Cerebellum (tissue), 4 donors: ENCODE measurements at places on chromosomes 2 and 18. TPM values are rescaled to one million over a fixed set of nuclear protein-coding genes. Genes with fewer than 3 reads are reported as not detected.

TEKT4 gene
- total RNA-seq = 0.27 TPM

IL1RL1 gene
- total RNA-seq = 0.27 TPM

MAIP1 gene
- 18.3 TPM for total RNA-seq

MPPE1 gene
- 21.6 TPM for total RNA-seq

SULT1C2 gene
- total RNA-seq = 0.73 TPM

DNAJC5G gene
- 1.3 TPM for total RNA-seq

OTX1 gene
- total RNA-seq = not detected

DNA sequence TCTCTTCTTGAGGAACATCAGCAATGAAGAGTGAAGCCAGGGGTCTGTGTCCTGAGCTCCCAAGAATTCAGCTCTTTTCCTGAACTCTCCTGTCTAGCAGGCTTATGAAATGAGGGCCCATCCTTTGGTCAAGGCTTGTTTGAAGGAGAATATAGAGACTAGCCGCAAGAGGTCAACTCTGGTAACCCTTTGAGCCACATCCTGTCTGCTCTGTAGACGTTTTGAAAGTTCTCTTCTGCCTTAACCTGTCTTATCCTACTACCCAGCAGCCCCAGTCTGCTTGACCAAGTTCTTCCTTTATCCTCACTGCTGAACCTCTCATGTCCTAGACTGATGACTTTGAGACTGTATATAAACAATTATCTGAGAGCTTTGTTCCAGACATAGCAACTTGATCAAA, 5.4 kb downstream of the SEMA4F start:
- no peak for DNase-seq

- no peak for DNase-seq
These were observed 1.5 kb downstream of the EFR3B start for GRCh38 chr2:25043241-25043867.

DNA sequence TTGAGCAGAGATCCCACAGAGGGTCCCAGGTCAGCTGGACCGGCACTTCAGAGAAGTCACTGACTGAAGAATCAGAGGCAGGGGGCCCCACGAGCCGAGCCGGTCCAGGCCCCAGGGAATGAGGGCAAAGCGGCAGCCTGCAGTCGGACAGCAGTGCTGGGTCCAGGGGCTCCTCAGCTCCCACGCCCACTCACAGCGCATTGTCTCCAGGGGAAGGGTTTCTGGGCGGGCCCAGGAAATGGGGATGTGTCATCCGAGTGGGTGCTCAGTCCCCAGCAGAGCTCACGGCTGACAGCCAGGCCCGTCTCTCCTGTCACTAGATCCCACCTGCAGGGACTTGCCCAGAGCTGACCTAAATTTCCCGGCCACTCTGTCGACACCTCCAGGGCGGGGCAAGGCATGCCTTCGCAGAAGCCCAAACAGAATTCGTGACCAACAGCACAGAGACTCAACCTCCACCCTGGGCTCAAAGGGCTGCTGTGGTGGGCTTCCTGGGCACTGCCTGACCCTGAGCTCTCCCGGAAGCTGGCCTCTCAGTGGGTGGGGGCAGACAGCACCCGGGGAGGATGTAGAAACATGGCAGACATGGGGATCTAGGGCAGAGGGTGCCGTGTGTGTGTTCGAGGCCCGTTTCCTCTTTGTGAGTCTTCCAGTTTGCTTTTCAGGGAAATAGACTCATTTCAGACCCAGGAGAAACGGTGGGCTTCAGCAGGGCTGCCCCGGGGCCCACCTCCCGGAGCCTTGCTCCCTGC, 42.1 kb upstream of the TAF1B start:
- DNase-seq = no peak

DNA sequence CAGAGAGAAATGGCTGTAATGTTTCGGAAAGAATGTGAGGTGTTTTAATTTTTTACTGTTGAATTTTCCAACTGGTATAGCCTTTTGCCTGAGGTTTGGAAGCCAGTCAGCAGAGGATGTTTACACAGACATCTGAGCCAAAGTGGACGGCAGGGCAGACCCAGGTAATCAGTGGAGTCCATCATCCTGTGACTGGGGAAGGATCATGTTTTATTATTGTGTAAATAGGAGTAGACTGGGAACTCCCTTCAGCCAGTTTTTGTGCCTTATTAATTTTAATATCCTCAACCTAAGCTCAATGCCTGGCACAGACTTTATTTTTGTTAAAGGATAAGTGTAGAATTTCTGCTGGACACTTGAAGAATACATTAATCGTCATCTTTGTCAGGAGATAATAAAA, 142.0 kb upstream of the GAREM1 start:
- DNase-seq = no peak

- no peak for DNase-seq
These were observed 956 bp downstream of the ESPNL start for GRCh38 chr2:238100821-238101771.

GRCh38 chr2:198134293-198134955, 330.0 kb downstream of the PLCL1 start:
- DNase-seq = no peak

DNA sequence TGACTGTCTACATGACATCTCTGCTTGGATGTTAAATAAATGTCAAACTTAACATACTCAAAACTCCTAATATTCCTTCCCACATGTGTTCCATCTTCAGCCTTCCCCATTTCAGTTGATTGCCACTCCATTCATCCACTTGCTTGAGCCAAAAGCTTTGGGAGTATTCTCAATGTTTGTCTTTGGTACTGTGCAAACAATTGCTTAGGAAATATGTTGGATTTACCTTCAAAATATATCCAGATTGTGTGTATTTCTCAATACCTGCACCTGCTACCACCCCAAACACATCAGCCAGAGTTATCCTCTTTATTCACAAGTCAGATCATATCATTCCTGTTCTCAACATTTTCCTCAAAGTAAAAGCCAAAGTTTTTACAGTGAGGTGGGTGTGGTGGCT, 350.3 kb upstream of the FAM98A start:
- DNase-seq = no peak

GRCh38 chr18:77495982-77496690, 246.5 kb downstream of the GALR1 start:
- DNase-seq = no peak

GRCh38 chr2:68715353-68716041, 19.1 kb upstream of the ARHGAP25 start:
- DNase-seq = no peak

GRCh38 chr2:12379143-12379542, 337.6 kb upstream of the TRIB2 start:
- DNase-seq = no peak

GRCh38 chr2:171702781-171703556, 15.7 kb downstream of the DYNC1I2 start:
- no peak for DNase-seq

GRCh38 chr2:238726670-238727584, 121.0 kb upstream of the TWIST2 start:
- no peak for DNase-seq

GRCh38 chr2:180411661-180412060, 404.6 kb upstream of the CWC22 start:
- DNase-seq = no peak

- DNase-seq = no peak
These were observed 73.7 kb downstream of the CABLES1 start for GRCh38 chr18:23209031-23209430.

DNA sequence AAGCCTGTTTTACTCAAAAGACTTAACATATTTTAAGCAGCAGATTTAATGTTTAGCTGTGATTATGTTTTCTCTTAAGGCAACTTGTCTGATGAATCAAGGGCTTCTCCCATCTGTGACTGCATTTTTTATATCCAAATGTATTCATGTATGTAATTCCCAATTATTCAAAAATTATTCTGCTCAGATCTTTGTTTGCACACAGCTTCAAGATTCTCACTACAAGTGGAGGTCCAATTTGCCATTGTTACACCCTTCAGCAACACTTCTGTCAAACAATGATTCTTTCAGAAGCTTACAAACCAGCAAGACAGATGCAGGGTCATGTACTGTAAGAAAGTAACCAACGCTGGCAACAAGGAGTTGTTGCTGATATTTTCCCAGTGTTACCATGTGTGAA, 5.9 kb upstream of the LRPPRC start:
- no peak for DNase-seq
